ENCODE measurements at places on chromosomes 1 and 21.

DNA sequence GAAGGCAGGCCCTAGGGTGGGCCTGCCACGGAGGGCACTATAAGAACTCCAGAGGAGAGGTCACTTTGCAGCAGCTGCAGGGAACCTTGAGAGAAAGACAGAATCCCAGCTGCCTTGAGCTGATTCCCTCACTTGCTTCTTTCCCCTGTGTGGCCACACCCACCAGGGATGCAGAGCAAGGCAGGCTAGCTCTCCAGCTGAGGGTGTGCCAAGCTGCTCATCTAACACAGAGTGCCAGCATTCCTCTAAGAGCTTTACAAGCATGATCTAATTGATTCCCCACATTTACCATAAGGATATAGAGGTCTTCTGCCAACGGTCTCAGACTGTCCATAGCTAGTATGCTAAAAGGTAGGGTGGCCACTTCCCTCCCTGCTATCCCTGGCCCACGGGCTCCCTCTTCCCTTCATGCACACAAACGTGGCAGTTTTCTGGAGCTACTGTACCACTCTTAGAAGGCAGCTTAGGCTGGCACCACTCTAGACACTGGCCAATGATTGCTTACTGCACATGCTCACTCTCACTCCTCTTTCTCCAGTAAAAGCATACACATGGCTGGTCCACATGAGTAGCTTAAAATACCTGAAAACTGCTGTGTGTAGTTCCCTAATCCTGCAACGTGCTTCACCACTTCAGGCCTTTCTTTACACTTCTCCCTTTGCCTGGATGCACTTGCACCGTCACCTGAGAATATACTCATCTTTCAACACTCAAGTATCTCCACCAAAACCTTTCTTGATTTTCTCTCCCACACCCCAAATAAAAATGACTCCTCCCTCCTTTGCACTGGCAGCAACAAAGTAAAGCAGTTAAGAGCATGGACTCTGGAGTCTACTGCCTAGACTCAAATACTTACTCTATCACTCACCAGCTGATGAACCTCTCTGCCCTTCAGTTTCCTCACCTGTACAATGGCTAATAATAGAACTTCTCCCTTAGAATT, 57.7 kb downstream of the DMAP1 start:
- DNase-seq = no peak

DNA sequence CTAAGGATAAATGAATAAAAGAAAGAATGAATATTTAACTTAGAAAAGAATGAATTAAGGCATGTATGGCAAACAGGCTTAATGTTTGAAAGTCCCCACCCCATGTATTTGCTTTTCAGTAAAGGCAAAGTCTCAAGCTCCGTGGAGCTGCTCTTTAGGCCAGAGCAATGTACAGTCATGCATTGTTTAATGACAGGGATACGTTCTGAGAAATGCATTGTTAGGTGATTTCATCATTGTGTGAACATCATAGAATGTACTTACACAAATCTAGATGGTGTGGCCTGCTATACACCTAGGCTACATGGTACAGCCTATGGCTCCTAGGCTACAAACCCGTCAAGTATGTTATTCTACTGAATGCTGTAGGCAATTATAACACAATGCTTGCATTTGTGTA, 51.6 kb upstream of the SPATA6 start:
- DNase-seq = no peak

DNA sequence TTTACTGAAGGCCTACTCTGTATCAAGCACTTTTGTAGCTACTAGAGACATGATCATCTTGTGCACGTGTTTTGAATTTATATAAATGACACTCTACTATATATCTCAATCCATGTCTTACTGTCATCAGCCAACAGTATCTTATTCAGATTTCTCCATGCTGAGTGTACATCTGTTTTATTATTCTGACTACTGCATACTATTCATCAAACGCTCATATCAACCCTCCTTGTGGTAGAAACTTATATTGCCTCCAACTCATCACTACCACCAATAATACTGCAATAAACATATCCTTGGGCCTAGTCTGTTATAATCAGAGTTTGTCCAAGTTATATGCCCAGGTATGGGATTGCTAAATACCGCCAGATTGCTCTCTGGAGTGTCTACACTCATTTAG, 81.6 kb upstream of the IRF2BP2 start:
- peak; percentile 16 for DNase-seq

GRCh38 chr1:183989078-183989577, 48.4 kb downstream of the COLGALT2 start:
- no peak for DNase-seq

- no peak for DNase-seq
These were observed 10.9 kb upstream of the HES5 start for GRCh38 chr1:2540816-2541492.

GRCh38 chr1:41226815-41227434, 15.2 kb downstream of the SCMH1 start:
- DNase-seq = no peak

DNA sequence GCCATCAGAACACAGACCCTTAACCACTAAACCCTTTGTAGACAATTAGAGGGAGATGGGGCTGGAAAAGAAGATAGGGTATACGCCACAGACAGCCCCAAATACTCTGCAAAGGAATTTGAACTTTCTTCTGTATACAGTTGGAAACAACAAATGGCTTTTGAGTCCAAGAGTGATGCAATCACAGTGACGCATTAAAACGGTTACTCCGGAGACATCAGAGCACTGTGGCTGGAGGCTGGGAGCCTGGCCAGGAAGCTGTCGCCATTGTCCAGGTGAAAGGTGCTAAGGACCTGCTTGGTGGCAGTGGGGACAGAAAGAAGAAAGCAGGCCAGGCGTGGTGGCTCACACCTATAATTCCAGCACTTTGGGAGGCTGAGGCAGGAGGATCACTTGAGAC, 4.2 kb downstream of the FLAD1 start:
- DNase-seq = no peak

DNA sequence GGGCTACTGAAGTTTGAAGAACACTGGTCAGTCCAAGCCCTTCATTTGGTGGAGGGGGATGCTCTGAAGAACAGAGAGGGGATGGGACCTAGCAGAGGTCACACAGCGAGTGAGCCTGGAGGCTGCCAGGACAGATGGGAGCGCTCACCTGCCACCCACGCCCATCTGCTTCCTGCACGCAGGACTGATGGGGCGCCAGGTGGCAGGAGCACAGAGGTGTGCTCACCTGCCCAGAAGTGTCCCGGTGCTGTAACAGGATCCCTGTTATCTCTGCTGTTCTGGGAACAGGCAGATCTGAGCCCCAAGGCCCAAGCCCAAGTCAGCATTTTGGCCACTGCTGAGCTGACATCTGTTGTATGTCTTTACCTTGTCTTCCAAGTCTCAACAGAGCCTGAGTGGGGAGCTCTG, 40.5 kb downstream of the EPHB2 start:
- no peak for DNase-seq

GRCh38 chr21:45048026-45048698, 26.2 kb upstream of the ADARB1 start:
- DNase-seq = no peak

DNA sequence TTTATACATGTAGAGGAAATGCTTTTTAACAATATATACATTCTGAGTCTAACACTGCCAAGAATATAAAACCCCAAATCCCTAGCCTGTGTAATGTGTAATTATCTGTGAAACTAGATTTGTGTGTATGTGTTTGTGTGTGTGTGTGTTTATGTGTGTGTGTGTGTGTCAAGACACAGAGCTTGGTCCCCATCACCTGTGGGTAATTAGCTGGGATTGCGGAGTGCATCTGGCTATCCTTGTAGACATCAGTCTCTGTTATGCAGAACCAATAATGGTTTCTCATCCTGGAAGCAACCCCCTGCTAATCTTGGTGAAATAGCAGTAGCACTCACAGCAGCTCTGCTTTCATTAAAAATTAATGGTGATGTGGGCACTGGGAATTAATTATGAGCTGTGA, 26.3 kb upstream of the ST6GALNAC3 start:
- DNase-seq = no peak

- DNase-seq = no peak
These were observed 72.2 kb upstream of the GADD45A start for GRCh38 chr1:67612788-67613241.

DNA sequence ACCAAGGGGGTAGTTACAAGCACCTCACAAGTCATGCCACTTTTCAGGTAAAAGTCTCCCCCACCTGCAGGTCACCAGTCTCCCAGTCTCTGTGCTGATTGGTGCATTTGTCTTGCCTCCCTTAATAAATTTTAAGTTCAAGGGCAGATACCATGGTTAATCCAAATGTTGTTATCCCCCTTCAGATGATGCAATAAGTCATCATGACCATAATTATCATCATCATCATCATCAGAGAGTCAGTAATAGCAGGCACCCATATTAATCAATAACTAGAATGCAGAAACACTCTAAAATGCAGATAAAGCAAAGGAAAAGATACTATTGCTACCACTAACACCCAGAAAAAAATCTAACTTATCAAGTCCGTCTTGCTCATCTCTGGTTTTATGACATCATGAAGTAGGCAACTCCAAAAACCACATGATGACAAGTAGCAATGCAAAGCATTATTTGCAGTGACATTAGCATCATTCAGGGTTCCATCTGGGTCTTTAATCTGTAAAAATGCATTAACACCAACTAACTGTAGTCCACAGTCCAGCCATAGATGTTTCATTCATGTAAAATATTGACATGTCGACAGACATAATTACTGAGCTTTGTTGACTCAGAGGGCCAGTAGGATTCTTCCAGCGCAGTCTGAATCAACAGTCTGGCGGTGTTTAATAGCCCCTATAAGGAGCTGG, 492.0 kb upstream of the RUNX1 start:
- DNase-seq = no peak

DNA sequence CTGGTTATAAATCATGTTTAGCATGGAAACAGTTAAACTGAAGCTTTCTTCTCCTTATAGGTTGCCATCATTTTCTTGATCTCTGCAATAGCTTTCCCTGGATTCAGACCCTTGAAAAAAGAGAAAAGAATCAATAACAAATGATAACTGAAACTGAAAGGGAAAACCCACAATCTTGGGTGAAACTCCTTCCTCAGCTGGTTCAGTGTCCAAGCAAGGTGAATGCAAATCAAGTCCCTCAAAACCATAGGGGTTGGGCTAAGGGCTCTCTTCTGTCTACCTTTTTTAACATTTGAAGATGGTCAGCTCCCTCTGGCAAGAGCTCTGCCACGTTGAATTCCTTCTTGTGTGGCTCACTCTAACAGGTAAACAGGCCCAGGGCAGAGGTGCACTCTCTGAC, 7.1 kb upstream of the ATP13A2 start:
- DNase-seq = no peak

- no peak for DNase-seq
These were observed 150.3 kb downstream of the DHRS3 start for GRCh38 chr1:12467570-12468286.

- no peak for DNase-seq
These were observed 355.8 kb upstream of the PTBP2 start for GRCh38 chr1:96365596-96366390.

GRCh38 chr1:117370071-117370470, 2.8 kb downstream of the MAN1A2 start:
- no peak for DNase-seq

- DNase-seq = no peak
These were observed 209.6 kb upstream of the DPYD start for GRCh38 chr1:98130408-98130807.

DNA sequence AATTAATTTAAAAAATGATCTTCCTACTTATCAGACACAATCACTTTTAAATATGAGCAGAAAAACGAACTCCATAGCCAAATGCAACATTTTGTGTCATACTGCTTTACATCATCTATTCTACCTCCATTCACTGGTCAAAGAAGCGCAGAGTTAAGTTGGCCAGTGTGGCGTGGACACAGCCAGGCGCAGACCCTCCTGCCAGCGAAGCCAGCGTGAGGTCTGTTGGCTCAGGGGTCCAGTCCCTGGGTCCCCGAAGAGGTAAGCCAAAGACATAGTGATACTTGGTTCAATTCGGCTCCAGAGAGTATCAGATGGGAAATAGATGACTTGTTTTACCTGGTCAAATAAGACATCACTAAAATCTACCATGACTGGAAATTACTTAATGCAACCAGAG, 59.2 kb downstream of the B3GALT5 start:
- no peak for DNase-seq

GRCh38 chr1:151509350-151510019, 1.7 kb upstream of the CGN start:
- DNase-seq = no peak

DNA sequence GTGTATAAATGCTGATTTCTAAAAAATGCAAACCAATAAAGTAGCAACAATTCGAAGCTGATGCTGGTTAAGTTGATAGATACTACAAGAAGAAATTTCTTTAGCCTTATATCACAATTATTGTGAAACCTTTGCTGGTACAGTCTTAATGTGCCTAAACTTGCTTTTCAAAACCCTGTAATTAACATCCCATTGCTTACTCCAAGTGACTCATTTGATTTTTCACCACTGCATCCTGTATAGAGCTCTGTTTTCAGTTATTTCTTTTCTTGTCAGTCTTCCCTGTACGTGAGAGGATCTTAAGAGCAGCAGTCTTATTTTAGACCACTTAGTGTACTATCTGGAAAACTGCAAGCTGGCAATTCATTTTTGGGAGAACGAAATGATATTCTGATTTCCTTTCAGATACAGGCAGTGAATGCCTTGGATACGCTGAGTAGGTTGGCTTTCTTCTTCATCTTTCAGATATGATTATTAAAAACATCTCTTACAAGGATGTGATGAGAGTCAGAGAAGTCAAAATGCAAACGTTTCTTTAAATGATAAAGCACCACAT, 210.3 kb downstream of the KCTD3 start:
- no peak for DNase-seq

GRCh38 chr1:53369034-53369750, 41.3 kb upstream of the LRP8 start:
- no peak for DNase-seq

DNA sequence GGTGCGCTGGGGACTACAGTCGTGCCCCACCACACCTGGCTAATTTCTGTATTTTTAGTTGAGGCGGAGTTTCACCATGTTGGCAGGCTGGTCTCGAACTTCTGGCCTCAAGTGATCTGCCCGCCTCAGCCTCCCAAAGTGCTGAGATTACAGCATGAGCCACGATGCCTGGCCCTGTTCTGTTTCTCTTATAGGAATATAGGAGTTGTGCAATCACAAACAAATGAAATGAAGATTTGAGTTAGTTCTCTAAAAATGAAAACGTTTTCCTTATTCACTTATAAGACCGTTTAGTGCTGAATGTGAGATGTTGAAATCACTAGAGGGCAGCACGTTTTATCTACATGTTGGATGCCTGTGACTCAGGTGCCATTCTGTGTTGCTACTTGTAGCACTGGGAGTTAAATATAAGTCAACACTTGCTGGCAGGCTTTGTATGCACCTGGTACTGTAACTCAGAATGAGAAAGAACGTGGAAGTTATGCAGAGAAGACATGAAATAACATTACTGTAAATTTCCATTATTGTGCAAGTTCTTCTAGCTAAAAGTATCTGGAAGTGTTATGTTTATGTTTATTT, 45.8 kb downstream of the MIGA1 start:
- DNase-seq = peak; percentile 56

Data from Jurkat, Clone E6-1 (cell line).